ENCODE measurements at places on chromosomes 7 and 10. TPM values are rescaled to one million over a fixed set of nuclear protein-coding genes. Genes with fewer than 3 reads are reported as not detected.

- DNase-seq: no peak
Observed at GRCh38 chr10:61500460-61500859, 47.3 kb upstream of the TMEM26 start.

DNA sequence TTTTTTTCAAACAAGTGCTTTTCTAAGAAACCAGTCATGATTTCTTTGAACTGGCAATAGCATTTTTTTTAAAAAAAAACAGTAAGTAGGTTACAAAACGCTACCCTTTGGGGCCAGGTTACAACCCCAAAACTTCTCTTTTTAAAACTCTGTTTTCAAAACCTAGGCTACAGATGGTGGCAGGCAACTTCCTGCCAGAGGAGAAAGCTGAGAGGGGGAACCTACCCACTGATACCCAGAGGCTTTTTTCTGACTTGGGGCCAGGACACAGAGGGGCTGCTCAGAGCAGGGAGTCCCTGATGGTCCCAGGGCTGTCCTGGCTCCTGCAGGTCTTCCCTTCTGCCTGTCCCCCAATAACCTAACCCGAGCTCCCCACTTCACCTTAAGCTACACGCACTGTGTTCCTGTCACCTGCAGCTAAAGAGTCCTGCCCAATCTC, 6.9 kb downstream of the STN1 start:
- DNase-seq: no peak

- DNase-seq: no peak
Observed at GRCh38 chr7:36820527-36821170, 96.4 kb upstream of the AOAH start.

GRCh38 chr10:18486438-18486837, 164.9 kb downstream of the NSUN6 start:
- DNase-seq: no peak

GRCh38 chr10:30554440-30554825, 75.1 kb downstream of the LYZL2 start:
- no peak for DNase-seq

GRCh38 chr7:123319911-123320310, 120.1 kb upstream of the SLC13A1 start:
- DNase-seq: no peak

DNA sequence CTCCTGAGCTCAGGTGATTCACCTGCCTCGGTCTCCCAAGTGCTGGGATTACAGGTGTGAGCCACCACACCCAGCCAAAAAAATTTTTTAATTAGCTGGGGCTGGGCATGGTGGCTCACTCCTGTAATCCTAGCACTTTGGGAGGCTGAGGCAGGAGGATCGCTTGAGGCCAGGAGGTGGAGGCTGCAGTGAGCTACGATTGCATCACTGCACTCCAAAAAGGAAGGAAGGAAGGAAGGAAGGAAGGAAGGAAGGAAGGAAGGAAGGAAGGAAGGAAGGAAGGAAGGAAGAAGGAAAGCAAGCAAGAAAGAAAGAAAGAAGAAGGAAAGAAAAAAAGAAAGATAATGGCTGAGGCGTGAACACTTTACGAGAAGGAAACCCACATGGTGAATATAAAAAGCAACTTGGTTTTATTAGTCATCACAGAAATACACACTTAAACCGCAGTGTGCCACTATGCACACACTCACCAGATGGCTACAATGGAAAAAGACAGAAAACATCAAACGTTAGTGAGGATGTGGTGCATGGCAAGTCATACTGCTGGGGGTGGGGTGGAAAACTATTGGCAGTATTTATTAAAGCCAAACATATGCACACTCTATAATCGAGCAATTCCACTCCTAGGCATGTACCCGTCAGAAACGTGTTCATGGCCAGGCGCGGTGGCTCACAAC, 4.4 kb upstream of the CCL26 start:
- no peak for DNase-seq

TMEM140 gene
- polyA plus RNA-seq: 11.6 TPM

FKBP9 gene
- polyA plus RNA-seq: 135 TPM

PKD1L1 gene
- polyA plus RNA-seq: 1.2 TPM
